Breast epithelium (tissue), 4 donors: ENCODE measurements at places on chromosomes 11 and 22.

GRCh38 chr11:27388869-27389268 lies 25.9 kb upstream of the CCDC34 start:
- no peak for DNase-seq

- DNase-seq = no peak
Measured at GRCh38 chr11:74806267-74806666, 57.6 kb downstream of the RNF169 start.

DNA sequence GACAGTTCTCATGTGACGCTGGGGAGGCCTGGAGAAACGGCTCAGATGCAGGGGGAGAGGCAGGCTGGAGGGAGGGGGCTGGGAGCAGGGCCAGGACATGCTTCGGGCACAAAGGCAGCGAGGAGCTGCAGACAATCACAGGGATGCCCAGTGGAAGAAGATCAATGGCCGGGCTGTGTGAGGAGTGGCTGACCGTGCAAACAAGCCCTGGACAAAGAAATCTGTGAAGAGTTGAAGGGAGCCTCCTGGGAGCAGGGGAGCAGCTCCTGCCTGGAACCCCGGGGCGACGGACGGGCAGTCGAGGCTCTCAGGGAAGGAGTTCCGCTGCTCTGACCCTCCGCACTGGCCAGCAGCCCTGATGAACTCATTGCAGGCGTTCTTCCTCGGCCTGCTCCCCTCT lies 126.7 kb upstream of the B3GAT1 start:
- DNase-seq = no peak

DNA sequence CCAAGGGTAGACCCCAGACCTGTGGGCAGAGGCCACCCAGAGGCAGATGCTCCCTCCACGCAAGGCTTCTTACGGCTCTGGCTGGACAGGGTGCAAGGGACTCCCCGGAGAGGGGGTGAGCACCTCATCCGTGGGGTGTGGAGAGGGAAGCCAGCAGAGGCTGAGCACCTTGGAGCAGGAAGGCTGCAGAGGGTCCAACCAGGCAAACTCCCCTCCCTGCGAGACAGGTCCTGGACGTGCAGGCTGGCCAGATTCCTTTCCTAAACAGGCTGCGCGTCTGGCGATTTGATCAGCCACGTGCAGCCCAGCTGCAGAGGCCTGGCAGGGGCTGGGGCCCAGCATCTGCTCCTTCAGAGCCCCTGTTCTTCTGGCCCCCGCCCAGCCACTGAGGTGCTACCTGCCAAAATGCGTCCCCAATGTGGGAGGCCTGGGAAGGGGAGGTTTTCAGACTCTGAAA lies 49.3 kb downstream of the WNT11 start:
- DNase-seq = no peak

GRCh38 chr11:64690235-64690634 lies 32.8 kb downstream of the NRXN2 start:
- DNase-seq = no peak

GRCh38 chr11:3946455-3947017 lies 91.1 kb downstream of the STIM1 start:
- DNase-seq = no peak

DNA sequence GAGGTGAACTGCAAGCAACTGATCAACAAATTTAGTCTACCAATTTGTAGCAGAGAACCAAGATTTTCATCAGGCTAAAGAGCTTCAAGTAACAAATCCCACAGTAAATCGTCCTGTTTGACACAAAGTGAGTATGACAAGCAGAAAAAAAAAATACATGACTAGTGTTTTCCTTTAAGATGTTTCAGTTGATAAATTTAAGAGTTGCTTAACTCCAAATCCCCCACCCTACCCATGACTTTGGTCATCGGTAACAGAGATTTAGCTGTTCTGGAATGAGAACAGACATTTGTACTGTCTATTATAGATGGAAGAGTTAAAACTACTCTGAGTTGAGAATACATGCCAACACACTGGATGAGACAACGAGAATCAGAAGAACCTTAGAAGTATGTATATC lies 165.0 kb upstream of the MTMR2 start:
- DNase-seq = no peak

DNA sequence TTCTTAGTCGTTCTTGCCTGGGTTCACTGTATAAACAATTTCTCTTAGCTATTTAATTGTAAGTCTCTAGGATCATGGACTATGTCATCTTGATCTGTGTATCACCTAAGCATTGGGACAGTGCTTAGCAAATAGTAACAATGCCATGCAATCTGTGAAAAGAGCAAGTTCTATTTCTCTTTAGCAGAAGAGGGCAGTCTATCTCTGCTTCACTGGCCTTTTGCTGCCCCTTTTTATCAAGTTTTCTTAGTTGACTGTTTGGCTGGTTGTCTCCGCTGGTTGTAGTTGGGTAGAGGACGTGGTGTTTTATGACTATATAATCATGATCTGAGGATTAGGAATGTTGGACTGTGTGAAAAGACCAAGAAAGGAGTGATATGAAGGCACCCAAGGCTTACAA lies 315.0 kb downstream of the JRKL start:
- DNase-seq = no peak

DNA sequence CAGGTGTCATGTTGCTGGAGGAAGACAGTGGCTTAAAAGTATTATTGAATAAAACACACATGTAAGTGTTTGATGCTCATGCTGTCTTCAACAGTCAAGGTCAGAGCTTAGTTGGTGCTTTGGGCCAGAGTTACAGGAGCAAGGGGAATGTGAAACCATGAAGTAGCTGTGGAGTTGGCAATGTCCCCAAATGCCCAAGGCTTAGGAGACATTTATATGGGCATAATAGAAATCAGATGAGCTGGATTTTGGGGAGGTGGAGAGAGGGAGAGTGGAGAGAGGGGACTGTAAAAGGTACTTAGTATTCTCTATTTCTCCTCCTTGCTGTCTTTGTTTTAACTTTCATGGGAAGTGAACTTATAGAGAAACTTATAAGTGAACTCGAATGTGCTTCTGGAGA lies 407.8 kb downstream of the ETS1 start:
- no peak for DNase-seq

DNA sequence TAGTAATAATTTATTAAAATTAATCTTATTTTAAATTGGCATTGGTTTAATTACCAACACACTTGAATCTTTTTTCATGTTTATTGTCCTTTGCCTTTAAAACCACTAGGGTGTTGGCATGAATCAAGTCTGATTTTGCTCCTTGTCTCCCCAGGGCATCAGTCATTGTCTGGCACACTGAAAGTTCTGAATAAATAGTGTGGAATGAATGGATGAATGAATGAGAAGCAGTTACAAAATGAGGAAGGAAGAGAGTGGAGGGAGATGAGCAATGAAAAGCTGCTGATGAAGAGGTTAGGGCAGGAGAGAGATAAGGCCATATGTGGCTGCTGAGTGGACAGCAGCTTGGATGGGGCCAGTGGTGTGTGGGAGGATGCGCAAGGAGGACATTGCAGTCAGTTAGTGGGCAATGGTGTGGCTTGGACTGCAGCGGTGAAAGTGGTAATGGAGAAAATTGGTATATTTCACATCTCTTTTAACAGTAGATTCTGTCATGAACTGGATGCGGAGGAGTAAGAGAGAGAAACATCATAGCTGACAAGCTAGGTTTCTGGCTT lies 132.0 kb downstream of the SPON1 start:
- DNase-seq = no peak

- no peak for DNase-seq
Measured at GRCh38 chr22:27783436-27784119, 18.0 kb downstream of the MN1 start.

- DNase-seq = no peak
Measured at GRCh38 chr11:46427364-46427763, 35.8 kb upstream of the CHRM4 start.

DNA sequence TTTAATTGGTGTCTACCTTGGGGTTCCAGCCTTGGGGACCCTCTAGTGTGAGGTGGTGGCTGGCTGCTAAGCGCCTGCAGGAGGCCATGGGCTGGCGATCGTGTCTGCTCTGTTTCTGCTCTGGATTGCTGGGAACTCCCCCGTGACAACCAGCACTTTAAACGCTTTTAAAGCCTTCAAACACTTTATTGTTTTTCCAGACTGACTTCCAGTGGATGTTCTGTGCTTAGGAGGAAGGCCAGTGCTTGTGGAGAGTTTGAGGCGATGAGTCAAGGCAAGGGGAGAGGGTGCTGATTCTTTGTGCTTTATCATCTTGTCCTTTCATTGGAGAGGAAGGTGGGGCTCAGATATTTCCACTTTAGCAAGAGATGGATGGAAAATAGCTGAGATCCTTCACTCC lies 81.6 kb downstream of the FLI1 start:
- no peak for DNase-seq

GRCh38 chr11:126188332-126189108 lies 22.9 kb downstream of the RPUSD4 start:
- no peak for DNase-seq

DNA sequence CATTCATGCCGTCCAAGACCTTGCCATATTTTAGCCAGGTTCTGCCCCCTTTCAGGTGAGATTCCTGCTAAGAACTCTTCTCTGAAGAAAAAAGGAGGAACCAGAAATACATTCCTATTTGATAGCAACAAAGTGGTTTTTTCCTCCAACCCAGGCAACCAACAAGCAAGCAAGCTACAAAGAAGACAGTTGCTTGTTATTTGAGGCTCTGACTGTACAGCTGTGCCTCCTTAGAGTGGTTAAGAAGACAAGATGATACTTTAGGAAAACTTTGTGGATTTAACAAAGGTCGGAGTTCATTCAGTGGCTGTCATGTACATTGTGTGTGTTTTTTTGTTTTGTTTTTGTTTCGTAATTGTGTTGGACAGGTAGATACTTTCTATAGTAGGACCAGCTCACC lies 21.7 kb downstream of the TEAD1 start:
- no peak for DNase-seq

DNA sequence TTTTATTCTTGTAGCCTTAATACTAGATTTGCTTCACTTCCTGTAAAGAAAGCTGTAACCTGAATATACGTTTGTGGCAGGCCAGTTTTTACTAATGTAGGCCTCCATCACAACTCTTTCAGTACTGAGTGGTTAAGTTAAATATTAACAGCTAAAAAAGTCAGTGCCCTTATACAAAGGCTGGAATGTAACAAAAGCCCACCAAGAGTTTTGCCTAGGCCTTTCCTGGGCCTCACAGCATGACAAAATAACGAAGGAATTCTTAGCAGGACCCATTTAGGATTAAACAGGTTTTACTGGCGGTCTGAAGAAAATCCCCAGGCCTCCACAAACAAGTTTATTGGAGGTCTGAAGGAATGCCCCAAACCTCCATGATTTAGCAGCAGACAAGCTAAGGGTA lies 43.7 kb downstream of the PIWIL3 start:
- no peak for DNase-seq

DNA sequence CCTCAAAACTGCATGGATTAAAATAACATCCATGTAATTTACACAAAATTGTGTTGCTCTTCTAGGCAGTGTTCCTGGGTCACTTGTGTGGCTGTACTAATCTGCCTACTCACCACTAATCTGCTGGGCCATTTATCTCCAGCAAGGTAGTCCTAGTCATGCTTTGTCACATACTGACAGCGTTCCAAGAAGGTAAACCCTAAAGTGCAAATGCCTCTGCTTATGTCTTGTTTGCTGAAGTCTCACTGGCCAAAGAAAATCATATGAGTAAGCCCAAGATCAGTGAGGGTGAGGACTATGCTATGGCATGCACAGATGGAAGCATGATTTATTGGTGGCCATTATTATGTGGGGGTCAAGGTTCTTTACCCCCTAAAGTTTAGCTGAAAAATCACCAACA lies 630.2 kb upstream of the LUZP2 start:
- DNase-seq = no peak

DNA sequence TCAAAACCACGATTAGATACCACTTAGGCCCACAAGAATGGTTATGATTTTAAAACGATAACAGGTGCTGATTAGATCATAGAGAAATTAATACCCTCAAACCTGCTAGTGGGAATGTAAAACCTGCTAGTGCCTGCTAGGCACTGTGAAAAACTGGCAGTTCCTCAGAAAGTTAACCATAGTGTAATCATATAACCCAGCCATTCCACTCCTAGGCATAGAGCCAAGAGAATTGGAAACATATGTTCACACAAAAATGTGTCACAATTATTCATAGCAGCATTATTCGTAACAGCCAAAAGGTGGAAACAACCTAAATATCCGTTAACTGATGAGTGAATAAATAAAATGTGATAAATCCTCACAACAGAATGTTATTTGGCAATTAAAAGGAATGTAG lies 122.2 kb upstream of the SYN3 start:
- DNase-seq = no peak

DNA sequence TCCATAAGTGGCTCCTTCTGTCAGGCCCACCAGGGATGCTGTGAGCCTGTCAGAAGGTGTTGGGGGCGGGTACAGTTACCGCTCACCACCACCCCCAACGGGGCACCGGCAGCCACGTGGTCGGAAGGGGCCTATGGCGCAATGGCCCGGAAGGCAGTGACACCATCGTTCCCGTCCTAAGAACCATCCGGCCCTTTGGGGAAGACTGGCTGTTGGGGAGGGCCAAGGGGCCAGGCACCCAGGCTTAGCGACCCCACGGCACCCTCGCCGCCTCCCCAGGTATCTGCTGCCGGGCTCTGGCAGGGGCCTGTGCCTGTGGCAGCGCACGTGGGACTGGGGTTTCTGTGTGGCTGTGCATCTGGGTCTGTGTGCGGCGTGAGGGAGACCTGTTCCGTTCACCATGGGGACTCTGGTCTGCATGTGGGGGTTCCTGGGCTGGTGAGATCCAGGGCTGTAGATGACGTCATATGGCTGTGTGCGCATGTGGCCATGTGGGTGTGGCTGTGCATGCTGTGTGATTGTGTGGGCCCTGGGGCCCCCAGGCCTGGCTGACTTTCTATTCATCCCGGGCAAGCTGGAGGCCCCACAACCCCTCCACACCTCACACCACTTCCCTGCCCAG lies 717 bp downstream of the OSM start:
- DNase-seq = no peak

- DNase-seq = no peak
Measured at GRCh38 chr11:102430158-102430836, 22.3 kb downstream of the TMEM123 start.

- DNase-seq = no peak
Measured at GRCh38 chr11:60169264-60169915, 13.5 kb downstream of the MS4A6A start.

DNA sequence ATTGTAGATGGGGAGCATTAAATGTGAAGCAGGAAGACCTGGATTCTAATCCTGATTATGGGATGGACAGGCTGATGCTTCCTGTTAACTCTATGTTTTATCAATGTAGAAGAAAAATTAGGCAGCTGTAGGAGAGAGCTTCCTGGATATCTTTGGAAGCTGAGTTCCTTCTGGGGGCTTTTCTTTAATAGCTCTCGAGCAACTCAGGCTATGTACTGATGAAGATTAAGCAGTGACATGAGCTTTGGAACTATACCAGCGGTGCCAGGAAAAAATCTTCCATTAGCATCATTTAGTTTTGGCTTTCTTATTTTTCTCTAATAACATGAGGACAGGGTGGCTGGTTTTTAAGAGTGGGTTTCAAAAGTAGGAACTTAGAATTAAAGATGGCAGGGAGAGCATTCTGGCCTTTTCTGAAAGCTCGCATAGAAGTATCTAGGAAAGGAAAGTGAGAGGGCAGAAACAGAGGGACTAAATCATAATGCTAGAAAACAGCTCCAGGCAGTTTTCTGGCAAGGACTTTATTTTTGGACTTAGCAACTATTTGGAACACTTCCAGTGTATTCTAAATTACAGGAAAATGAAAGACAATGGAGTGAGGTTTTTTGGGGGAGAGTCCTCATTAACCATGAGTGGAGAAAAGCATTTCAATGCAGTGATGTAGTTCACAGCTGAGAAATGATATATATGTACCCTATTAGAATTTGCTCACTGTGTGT lies 69.2 kb upstream of the RRM1 start:
- no peak for DNase-seq
